Hematopoietic multipotent progenitor cell treated with erythropoietin and hydrocortisone succinate and interleukin-3 and kit ligand, for 17 days (in vitro differentiated cells): ENCODE measurements at places on chromosomes 4 and X.

GRCh38 chrX:13764281-13764680 is 29.7 kb downstream of the OFD1 start:
- DNase-seq = no peak

DNA sequence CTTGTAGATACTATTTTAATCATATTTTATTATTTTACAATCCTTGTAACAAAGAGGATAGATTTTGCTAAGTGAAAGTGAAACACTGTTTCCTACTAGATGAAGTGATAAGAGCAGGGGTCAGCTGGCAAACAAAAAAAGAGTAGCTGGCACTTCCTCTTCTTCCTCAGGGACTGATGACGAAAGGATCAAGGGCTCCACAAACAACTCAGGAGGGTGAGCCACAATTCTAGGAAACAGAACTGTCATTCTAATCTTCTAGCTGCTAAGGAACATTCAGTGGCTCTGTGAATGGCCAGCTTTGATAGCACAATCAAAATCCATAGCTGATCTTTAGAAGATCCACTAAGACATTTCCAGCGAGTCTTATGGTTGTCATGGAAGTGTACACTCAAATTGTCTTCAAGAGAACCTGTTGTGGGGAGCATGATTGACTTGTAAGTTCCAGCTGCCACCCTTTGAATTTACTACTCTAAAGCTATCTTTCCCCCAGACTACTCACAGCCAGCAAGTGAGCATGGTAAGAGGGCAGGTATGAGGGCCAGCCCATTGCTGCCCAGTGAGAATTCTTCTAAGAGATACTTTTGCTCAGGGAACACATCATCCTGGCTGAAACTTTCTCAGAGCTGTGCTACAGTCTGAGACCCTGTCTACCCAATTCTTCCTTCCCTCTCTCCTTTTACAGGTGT is 275.7 kb upstream of the RASGEF1B start:
- peak; percentile 9 for DNase-seq

GRCh38 chr4:93384887-93385286 is 443.7 kb upstream of the ATOH1 start:
- no peak for DNase-seq

GRCh38 chr4:183242291-183242690 is 77.8 kb downstream of the CLDN22 start:
- DNase-seq = no peak

GRCh38 chr4:57117491-57117890 is 7.3 kb upstream of the IGFBP7 start:
- no peak for DNase-seq

DNA sequence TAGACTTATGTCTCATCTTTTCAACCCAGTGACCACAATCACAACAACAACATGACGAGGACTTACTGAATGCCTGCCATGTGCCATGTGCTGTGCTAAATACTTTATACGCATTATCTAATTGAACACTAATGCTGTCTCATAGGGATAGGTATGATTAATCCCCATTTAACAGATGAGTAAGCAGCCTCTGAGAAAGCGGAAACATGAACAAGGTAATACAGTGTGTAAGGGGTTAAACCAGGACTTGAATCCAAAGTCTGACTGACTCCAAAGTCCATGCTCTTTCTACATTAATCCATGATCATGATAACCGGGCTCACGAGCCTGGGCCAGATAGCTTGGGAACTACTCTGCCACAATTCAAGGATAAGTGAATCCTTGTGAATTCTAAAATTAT is 105.3 kb upstream of the MBNL3 start:
- DNase-seq = no peak

- DNase-seq = no peak
These were observed 876.3 kb downstream of the C4orf33 start for GRCh38 chr4:129972257-129972656.
